ENCODE measurements at places on chromosomes 12 and 14.

- no peak for DNase-seq
Observed at GRCh38 chr12:77003246-77003645, 62.1 kb downstream of the E2F7 start.

DNA sequence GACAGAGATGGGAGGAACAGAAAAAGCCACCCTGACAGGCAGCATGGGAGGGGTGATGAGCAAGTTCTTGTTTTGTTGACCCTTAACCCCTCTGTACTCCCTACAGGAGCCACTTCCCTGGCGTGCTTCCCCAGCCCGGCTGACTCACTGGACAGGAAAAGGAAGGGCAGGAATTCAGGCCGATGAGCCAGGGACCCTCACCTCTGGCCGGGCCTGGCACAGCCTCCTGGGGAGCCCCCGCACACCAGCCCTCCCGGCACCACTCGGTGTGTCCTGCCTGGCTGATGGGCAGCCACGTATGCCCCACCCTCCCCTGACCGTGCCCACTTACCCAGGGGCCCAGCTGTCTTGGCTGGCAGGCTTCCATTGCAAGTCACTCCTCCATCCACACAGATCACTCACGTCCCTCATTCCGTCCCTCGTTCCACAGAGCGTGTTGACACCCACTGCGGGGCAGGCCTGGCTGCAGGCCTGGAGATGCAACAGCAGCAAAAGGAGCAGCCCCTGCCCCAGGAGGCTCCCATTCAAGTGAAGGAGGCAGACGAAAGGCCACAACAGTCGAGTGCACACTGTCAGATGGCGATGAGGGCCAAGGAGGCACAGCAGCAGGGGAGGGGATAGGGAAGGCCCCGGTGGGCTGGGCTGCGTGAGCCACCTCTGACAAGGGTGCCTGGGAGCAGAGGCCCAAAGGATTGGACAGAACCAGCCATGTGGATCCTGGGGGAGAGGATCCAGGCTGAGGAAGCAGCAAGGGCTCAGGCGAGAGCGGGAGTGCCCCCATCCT lies 19.7 kb upstream of the CD9 start:
- DNase-seq, result no peak

DNA sequence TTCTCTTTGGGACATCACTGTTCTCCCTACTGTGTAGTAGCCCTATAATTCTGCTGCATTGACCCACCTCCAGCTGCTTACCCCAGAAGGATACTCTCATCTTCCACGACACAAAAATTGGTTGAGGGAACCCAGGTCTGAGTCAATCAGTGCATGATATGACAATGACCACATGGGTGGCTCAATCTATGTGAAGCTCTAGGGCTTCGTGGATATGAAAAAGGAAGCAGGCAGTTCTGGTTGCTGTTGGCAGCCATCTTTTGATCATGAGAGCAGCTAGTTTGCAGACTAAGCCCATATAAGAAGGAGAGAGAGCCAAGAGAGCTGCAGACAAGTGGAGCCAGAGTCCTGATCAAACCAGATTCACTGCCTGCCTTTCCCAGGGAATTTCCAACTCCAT lies 57.9 kb downstream of the AVPR1A start:
- DNase-seq, result no peak

- DNase-seq, result no peak
Observed at GRCh38 chr14:92105073-92105892, 1.1 kb downstream of the ATXN3 start.

GRCh38 chr12:95615749-95616148 lies 64.5 kb upstream of the USP44 start:
- no peak for DNase-seq

DNA sequence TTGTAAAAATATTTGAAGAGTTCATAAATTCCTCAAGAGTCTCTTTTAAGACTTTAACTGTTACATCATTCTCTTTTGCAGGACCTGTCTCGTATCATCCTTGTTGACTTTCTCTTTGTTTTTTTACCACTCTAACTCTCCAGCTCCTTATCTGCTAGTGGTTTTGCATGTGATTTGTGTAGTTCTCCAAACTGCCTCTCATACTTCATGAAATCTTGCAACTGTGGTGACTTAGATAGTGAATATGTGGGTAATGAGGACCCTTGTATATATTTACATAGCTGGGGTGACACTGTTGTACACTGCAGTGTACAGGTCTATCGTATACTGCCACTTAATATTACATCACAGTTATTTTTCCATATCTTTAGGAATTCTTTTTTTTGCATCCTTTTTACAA lies 40.2 kb upstream of the EMP1 start:
- DNase-seq, result no peak

GRCh38 chr12:132282031-132282949 lies 47.1 kb downstream of the GALNT9 start:
- DNase-seq, result no peak

- no peak for DNase-seq
Observed at GRCh38 chr12:130859161-130859560, 12.7 kb upstream of the RAN start.

DNA sequence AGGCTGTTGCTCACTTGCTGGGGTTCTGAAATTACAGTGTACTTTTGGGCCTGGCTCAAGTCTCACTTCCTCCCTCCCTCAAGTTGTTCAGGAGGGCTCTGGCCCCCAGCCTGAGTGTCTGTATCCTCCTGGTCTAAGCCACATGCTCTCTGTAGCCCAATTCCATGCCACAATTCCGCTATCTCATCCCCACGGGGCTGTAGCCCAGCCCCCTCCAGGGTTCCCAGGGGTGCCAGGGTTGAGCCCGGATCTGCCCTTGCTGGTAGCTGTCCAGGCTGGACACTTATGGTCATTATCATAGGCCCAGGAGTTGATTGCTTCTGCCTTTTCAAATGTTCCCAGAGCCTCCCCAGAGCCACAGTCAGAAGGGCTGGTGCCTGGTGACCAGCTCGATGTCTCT lies 65.3 kb downstream of the PRIMA1 start:
- DNase-seq, result no peak

DNA sequence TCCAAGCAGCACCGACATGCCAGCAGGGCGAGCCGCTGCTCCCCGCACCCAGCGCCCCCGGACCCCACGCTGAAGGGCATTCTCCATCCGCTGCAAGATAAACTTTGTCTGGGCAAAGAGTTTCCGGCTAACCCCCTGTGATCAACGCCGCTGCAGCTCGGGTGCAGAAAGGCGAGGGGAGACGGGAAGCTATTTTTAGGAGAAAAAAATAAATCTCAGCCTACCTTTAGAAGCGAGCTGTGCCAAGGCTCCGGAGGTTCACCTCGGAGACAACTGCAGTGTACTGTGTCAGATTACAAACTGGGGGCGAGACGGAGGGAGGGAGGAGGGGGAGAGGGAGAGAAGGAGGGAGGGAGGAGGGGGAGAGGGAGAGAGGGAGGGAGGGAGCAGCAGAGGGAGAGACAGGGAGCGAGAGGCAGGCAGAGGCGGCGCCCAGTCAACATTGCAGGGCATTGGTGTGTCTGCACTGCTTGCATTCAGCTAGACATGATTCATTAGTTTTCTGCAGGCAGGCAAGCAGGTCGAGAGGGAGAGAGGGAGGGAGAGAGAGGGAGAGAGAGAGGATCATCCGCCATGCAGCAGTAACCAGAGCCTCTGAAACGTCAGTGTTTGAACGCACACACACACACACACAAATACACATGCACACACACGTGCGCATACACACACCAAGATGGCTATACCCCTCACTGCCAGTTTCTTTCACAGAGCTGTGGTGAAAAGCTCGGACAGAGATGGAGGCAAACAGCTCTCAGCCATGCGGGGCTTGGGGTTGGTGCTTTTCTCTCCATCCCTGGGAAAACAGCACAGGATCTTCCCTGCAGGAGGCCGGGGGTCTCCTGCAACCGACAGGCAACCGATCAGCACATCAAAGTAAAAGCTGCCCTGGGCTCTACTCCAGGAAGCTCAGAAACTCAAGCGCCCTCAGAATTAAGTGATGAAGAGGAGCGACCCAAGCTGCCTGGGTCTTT lies at the start of gene RIMBP2:
TSS of gene RIMBP2 (minus strand) at position 302 of the 971 bp plus-strand sequence. CDS start 237,286 bp downstream, outside the sequence.
- DNase-seq, result peak; percentile 74

- DNase-seq, result no peak
Observed at GRCh38 chr14:24075485-24076301, 4.3 kb downstream of the CPNE6 start.

GRCh38 chr12:69118516-69118915 lies 120.9 kb upstream of the CPSF6 start:
- no peak for DNase-seq

DNA sequence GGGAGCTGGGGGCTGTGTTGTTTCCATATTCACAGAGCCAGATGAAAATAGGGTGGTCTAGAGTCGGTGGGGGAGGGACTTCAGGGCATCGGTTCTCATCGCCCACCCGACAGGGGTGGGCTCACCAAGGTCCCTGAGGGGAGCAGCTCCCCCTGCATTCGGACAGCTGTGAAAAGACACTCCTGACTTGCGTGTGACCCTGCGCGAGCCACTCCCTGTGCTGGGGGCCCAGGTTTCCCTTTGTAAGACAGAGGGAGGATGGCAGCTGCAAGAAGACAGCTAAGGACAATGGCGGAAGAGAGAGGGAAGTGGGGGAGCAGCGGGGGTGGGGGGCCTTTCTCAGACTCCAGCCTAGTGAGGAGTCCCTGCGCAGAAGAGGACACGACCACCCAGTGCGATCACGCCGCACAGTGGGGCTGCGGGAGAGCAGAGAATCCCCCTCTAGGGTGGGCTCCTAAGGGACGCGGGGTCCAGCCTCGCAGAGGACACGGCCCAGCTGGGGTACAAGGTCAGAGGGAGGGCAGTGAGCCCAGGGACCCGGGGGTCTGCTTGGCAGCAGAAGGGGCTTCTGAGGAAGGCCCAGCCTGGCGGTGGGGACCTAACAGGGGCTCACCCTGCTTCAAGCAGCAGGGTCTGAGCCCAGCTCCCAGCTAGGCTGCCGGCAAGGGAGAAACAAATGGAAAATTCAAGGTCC lies 326.9 kb upstream of the DIO3 start:
- no peak for DNase-seq
